ENCODE measurements at places on chromosomes 11 and 22. TPM values are rescaled to one million over a fixed set of nuclear protein-coding genes. Genes with fewer than 3 reads are reported as not detected.

- DNase-seq: peak; percentile 51
These were observed 251.8 kb upstream of the BLID start for GRCh38 chr11:122367809-122368231.

GRCh38 chr11:58503361-58503856 is 4.5 kb downstream of the OR5B21 start:
- no peak for DNase-seq

DNA sequence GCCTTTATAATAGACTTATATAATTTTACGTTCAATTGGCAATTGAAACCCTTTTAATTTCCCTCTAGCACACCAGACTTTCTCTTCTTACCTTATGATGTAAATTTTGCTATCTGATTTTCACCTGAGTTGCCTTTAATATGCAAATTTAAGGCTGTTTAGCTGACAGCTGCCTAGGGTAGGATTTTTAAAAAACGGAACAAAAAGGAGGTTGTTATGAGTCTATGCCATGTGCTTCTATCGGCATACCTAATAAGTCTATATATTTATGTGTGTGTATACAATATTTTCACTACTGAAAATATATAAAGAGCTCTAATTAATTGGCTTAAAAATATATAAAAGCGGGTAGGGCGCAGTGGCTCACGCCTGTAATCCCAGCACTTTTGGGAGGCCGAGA is 11.8 kb upstream of the SELENOH start:
- no peak for DNase-seq

DNA sequence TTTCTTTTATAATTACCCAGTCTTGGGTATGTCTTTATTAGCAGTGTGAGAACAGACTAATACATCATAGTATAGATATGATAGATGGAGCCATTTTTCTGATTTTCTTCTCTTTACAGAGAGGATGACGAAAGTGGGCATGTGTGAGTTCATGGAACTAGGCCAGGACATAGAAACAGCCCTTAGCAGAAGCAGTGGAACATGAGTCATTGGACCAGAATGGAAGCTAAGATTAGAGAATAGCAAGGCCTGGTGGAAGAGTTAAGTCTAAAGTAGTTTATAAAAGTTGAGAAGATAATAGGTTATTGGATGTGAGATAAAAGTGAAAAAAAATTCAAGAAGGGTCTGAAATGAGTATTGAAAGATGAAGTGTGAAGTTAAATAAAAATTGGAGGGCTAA is 97.0 kb upstream of the MPPED2 start:
- no peak for DNase-seq

- DNase-seq: no peak
These were observed 52.1 kb downstream of the CLTCL1 start for GRCh38 chr22:19239464-19239863.

- peak; percentile 85 for DNase-seq
These were observed 8.4 kb downstream of the DAGLA start for GRCh38 chr11:61688365-61689163.

GRCh38 chr11:40877981-40878380 is 581.5 kb downstream of the LRRC4C start:
- DNase-seq: no peak

- DNase-seq: no peak
These were observed 315.6 kb downstream of the RAB38 start for GRCh38 chr11:87859636-87860035.

DNA sequence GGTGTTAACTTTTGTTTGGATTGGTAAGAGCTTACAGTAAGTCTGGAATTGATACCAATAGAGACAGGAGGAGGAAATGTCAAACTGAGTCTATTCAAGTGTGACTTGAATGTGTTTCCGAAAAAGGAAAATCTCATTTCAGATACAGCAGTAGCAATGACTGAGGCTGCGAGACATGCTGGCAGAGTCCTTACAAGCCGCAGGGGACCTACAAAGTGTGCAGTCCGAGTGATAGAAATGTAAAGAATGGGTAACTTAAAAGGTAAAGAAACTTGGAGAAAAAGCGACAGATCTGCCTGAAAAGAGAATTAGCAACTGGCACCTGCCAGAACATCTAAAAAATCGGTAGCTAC is 444 bp downstream of the CWF19L2 start:
- DNase-seq: peak; percentile 11

GRCh38 chr22:40487663-40488249 is 117.4 kb downstream of the SGSM3 start:
- no peak for DNase-seq

- no peak for DNase-seq
These were observed 94.2 kb upstream of the CADM1 start for GRCh38 chr11:115598257-115598901.

The TMEM86A gene
- total RNA-seq: 0.65 TPM

The FOLR3 gene
- not detected for total RNA-seq

All from Daoy (cell line).